GM12864 (cell line): ENCODE measurements at places on chromosomes 5 and 9.
A peak's percentile ranks its signal among the peaks of the same experiment; 100 is the strongest.

DNA sequence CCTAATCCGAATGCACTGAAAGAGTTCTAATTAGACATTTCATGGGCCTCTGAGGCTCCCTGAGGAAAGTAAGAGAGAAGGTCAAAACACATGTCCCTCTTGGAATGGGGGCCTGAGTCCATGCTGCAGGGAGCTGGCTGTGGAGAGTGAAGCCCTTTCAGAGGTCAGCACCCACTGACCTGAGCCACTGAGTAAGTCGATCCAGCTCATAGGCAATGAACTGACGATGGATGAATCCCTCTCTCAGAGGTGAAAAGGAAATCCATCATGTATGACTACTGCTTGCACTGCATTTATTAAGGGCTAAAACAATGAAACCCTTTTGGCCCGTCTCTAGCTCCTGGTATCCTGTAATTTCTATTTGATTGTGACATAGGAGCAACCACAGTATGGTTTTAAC is 288.9 kb upstream of the VLDLR start:
- DNase-seq, result no peak

DNA sequence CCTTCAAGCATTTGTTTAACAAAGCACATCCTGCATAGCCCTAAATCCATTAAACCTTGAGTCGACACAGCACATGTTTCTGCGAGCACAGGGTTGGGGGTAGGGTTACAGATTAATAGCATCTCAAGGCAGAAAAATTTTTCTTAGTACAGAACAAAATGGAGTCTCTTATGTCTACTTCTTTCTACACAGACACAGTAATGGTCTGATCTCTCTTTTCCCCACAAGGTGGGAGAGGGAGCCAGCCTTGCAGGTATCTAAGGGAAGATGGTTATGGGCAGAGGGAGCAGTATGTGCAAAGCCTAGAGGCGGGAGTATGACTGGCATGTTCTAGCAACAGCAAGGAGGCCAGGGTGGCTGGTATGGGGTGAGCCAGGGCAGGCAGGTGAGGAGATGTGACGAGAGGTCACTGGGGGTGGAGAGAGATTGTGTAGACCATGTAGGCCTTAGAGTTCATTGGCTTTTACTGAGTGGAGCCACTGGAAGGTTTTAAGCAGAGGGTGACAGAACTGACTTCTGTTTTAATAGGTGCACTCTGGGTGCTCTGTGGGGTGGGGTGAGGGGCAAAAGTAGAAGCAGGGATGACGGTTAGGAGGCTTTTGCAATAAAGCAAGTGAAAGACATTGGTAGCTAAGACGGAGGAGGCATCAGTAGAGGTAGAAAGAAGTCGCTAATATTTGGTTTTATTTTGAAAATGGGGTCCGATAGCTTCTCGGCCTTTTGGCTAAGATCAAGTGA is 5.1 kb upstream of the RPS14 start:
- no peak for DNase-seq

- no peak for DNase-seq
Measured at GRCh38 chr5:127011153-127011552, 19.2 kb downstream of the MARCHF3 start.

DNA sequence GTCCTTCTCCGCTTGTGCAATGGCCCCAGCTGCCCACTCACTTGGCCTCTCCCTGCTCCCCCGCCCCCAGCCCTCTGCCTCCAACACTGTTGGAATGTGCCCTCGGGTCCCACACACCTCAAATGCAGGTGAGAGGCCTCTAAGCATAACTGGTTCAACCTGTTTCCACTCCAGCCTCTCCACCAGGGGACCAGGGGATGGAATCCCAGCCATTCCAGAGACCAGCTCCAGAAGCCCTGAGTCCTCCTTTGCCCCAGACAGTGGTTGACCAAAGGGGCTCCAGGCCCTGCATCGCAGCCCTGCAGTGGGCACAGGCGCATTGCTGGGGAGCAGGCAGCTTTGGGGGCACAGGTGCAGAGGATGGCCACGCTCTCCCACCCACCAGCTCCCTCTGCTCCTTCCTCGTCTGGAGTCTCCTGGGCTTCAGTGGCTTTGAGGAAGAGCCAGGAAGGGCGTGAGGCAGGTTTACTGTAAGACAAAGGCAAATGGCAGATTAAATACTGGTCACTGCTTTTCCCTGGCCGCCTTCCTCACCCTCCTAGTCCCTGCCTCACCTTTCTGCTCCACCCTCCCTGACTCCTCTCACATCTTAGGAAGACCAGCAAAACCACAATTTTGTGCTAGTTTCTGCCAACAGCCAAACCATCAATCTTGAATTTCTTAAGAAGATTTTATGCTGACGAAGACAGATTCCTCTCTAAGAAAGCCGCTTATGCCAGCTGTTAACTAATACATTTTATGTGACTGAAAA is 29.1 kb upstream of the IRX2 start:
- DNase-seq, result no peak

- DNase-seq, result no peak
Measured at GRCh38 chr5:68332080-68332451, 116.5 kb downstream of the PIK3R1 start.

DNA sequence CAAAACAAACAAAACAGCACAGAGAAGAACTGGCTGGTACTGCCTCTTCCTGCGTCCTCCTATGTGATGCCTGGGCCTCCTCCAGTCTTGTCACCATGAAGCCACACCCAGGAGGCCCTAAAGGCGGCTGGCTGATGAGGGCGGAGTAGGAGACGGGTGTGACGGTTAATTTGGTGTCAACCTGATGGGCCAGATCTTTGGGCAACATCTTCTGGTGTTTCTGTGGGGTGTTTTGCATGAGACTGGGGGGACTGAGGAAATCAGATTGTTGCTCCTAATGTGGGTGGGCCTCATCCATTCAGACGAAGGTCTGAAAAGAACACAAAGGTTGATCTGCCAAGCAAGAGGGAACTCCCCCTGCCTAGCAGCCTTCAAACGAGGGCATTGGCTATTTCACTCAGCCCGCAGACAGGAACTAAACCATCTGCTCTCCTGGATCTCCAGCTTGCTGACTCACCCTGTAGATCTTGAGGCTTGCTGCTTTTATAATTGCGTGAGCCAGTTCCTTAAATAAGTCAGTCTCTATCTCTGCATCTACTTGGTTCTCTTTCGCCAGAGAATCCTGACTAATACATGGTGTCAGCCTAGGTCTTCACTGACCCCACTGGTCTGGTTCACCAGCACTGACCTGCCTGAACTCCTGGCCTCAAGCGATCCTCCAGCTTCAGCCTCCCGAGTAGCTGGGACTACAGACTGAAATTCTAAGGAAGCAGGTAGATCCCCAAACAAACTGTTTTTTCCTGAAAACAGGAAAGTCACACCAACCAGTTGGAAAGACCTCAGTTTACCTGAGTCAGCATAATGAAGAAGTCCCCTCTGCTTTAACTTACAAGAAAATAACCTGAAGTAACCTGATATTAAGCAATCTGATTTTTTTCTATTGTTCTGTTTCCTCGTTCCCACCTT is 12.8 kb upstream of the ZFP62 start:
- DNase-seq, result peak; percentile 63

GRCh38 chr5:158538506-158539074 is 561.1 kb downstream of the EBF1 start:
- DNase-seq, result no peak

- no peak for DNase-seq
Measured at GRCh38 chr5:122182491-122182921, 53.2 kb downstream of the ZNF474 start.

DNA sequence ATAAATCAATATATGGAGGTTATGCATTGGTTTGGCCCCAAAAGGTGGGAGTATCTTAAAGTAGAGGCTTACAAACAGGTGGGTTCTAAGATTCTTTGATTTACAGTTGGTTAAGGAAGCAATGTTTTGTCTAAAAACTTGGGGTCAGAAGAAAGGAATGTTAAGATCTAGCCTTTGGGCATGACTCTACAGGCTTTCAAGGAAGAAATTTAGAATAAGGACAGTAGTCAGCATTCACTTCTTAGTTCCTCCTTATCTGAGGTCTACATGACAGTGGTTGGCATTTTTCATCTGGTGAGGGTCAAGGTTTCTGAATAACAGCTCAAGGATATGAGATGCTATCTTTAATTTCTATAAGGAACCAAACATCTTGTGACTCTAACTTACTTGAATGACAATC is 122.8 kb downstream of the CAMK4 start:
- DNase-seq, result no peak

DNA sequence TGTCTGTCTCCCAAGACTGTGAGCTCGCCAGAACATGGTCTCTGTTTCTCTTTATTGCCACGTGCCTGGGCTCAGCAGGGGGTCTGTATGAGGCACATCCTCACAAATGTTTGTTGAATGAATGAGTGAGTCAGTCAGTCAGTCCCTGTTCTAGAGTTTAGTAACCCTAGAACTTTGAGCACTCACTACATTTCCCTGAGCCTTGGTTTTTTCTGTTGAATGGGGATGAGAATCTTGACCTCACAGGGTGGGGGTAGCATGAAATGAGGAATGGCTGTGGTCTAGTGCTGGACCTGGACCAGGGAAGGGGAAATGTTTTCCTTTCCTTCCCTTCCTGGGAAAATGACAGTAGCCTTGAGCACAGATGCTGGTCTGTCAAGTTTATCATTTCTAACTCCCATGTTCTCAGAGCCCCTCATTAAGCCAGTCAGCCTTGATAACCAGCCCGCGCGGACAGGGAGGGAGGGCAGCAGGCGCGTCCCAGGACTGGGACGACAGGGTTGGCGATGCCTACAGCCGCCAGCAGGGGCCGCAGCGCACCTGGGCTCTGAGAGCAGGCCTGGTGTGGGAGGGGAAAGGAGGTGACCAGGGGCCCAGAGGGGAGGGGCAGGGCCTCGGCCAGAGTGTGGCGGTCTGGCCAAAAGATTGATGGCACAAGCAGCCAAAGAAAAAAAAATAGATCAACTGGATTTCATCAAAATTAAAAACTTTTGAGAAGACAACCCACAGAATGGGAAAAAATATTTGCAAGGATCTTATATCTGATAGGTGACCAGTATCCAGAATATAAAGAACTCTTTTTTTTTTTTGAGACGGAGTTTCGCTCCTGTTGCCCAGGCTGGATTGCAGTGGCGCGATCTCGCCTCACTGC is 24.1 kb upstream of the WNK2 start:
- no peak for DNase-seq

DNA sequence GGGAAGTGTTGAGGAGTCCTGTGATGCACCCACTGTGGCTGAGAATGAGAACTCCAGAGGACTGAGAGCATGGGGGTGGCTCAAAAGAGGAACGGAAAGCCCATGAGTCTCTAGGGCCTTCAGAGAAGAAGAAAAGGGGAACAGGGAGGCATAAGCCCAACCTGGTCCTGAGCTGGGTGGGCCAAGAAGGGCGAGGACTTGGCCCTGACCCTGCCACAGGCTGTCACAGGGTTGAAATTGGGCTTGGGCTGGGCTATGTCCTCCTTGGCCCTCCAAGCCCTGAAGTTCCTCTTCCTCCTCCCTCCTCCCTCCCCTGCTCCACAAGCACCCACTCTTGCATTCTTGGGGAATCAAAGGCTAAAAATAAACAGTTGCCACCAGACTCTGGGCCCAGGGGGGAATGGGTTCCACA is 49.3 kb upstream of the PPARGC1B start:
- DNase-seq, result peak; percentile 70

DNA sequence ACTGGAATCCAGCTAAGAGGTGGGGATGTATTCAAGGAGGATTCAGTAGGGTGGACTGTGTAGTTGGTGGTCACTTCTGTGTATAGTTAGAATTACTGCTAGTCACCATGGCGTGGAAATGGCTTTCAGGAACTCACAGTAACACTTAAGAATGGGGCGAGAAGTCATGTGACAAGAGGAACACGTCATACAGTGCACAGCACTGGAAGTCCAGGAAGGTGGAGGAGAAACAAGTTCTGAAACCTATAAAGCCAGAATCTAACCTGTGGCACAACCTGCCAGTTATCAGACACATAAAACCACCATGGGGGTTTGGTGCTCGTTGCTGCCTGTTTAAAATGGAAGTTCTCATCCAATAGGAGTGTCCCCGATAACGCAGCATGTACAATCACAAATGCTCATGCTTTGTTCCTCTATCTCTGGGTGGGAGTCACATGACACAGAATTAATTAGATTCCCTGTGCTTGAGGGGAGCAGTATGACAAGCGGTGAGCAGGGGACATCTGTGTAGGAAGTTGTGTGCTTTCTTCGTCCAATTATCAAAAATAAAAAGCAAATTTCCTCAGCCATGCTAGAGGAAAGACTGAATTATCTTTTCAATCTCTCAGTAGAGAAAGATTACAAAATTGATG is 193.0 kb downstream of the SPOCK1 start:
- no peak for DNase-seq

DNA sequence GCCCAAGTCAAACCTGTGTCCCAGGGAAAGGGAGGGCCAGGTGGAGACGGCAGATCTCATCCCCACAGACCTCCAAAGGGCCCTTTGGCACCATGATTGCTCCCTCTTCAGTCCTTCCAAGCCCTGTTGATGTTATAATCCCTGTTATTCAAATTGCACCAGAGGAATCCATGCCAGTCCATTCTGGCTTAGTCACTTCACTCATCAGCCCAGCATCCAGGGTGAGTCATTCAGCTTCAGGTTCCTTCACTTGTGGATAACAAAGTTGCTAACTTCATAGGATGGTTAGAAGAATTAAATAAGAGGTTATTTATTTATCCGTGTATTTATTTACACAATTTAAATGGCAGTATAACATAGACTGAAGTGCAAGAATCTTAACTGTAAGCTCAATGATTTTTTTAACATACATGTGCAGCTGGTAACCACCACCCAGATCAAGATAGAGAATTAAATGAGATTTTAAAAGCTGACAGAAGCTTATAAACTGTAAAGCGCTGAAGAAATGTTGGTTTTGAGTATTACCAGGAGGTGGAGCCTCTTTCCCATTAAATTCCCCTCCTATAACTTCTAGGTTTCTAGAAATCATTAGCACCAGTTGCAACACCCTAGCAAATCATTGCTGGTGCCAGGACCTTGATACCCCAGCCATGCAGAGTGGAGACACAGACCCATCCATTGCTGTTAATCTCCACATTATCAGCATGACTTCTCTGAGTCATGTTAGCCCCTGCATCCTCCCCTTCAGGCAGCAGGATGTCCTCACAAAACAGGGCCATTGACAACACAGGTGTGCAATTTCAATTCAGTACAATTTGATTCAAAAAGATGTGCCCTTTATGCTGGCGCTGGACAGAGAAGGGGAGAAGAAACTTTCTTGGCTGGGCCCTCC is 77.4 kb downstream of the SEC61B start:
- no peak for DNase-seq

- DNase-seq, result no peak
Measured at GRCh38 chr5:114782869-114783268, 386.8 kb downstream of the TRIM36 start.

DNA sequence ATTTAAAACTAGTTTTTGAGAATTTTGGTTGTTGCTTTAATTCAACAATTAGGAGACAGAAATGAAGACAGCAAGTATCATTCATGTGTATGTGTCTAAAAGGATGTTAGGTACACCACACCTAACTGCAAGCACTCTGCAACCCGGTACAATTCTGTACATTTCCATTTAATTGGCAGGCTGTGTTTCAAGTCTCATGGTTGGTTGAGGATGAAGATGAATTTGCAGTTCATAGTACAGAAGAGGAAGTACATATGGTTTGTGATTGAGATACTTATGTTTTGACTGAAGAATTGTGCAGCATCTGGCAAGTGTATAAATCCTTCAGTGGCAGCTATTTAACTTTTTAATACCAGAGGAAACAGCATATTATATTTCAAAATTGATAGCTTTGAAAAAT is 628.7 kb upstream of the ZNF608 start:
- no peak for DNase-seq
